ENCODE measurements at places on chromosomes 11 and 22.

GRCh38 chr22:44537467-44537866 lies 39.4 kb upstream of the RTL6 start:
- no peak overlapping the region for H3K4me3 ChIP-seq
- H3K27me3 ChIP-seq = no peaks in the 10 kb centered on the region
- no peak overlapping the region for H3K27ac ChIP-seq
- no peak for DNase-seq
- no peaks in the 10 kb centered on the region for H3K4me1 ChIP-seq
- H3K36me3 ChIP-seq = no peaks in the 10 kb centered on the region

GRCh38 chr11:22317656-22318055 lies 20.5 kb upstream of the SLC17A6 start:
- no peaks in the 10 kb centered on the region for H3K36me3 ChIP-seq
- no peak overlapping the region for H3K4me3 ChIP-seq
- no peak for DNase-seq
- no peaks in the 10 kb centered on the region for H3K4me1 ChIP-seq

- H3K27me3 ChIP-seq = no peaks in the 10 kb centered on the region
- no peaks in the 10 kb centered on the region for H3K4me1 ChIP-seq
- DNase-seq = no peak
- no peaks in the 10 kb centered on the region for H3K36me3 ChIP-seq
- no peak overlapping the region for H3K4me3 ChIP-seq
- H3K27ac ChIP-seq = no peak overlapping the region
Measured at GRCh38 chr11:31019786-31020185, 349.8 kb downstream of the DCDC1 start.

DNA sequence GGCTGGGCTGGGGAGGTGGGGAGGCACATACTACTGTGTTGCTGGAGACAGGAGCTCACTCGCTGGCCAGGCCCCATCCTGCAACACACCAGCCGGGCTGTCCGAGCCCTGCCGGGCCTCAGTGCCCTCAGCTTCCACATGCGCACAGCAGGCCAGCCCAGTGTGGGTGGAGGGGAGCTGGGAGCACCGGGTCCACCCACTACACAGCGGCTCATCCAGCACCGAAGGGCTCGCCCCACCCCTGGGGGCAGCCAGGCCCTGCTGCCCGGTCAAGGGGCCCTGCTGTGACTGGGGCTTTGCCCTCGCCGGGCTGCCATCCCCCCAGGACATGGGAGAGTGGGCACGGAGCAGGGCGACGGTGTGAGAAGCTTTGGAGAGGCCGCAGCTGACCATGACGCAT lies 9.3 kb downstream of the TTLL8 start:
- no peaks in the 10 kb centered on the region for H3K27me3 ChIP-seq
- no peak overlapping the region for H3K27ac ChIP-seq
- no peak overlapping the region for H3K4me3 ChIP-seq
- no peak for DNase-seq

- peaks cover 10% of the 10 kb centered on the region for H3K4me1 ChIP-seq
- no peaks in the 10 kb centered on the region for H3K27me3 ChIP-seq
- no peak within 1 kb of the TSS for H3K27ac ChIP-seq
- H3K36me3 ChIP-seq = no peaks in the 10 kb centered on the region
- DNase-seq = no peak
- peak within 1 kb of the TSS; percentile 30 for H3K4me3 ChIP-seq
Measured at GRCh38 chr11:8593935-8594909, at the start of gene STK33. Gene STK33 (minus strand): TSS chr11:8594228. CDS start chr11:8474905, 119,323 bp downstream.

GRCh38 chr11:76266286-76267100 lies 60.2 kb upstream of the WNT11 start:
- no peaks in the 10 kb centered on the region for H3K36me3 ChIP-seq
- no peak overlapping the region for H3K4me3 ChIP-seq
- no peaks in the 10 kb centered on the region for H3K4me1 ChIP-seq
- no peak overlapping the region for H3K27ac ChIP-seq
- no peaks in the 10 kb centered on the region for H3K27me3 ChIP-seq

DNA sequence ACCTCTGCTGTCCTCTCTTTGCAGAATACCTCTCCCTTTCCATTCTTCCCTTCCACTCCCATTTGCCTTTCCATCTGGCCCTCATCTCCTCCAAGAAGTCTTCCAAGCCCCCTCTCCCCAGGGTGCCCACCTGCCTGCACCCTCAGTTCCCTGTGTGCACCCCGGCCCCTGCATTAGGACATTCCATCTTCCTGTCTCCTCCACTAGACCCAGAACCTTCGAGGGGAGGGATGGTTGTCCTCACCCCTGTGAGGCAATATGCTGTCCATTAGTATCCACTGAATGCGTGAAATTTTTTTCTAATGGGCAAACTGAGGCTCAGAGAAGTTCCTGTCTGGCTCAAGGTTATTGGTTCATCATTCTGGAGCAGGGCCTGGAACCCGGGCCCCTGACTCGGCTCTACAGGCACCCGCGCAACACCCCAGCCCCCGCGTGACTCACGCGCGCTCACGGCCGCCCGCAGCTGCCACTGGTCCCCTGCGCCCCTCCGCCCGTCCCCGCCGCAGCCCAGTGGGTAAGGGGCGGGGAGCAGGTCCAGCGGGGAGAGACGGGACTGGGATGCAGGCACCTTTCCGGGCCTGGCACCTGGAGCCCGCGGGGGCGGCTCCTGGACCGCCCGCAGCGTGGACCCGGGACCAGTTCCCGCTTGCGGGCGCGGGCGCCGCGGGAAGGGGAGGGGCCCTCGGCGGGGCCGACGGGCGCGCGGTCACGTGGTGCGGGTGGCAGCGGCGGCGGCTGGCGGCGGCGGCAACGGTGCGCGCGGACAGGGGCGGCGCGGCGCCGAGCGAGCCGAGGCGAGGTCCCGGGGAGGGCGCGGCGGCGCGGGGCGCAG lies 7.0 kb downstream of the SEPTIN3 start:
- no peak overlapping the region for H3K27ac ChIP-seq
- peak; percentile 44 for DNase-seq
- H3K36me3 ChIP-seq = no peaks in the 10 kb centered on the region
- peaks cover 59% of the 10 kb centered on the region for H3K27me3 ChIP-seq
- H3K4me1 ChIP-seq = no peaks in the 10 kb centered on the region

GRCh38 chr11:83927422-83927821 lies 641.3 kb upstream of the CCDC90B start:
- no peaks in the 10 kb centered on the region for H3K4me1 ChIP-seq
- H3K27ac ChIP-seq = no peak overlapping the region
- DNase-seq = no peak
- no peaks in the 10 kb centered on the region for H3K36me3 ChIP-seq

GRCh38 chr11:119518746-119519730 lies 96.1 kb upstream of the THY1 start:
- peaks cover 29% of the 10 kb centered on the region for H3K27me3 ChIP-seq
- no peak overlapping the region for H3K27ac ChIP-seq
- no peaks in the 10 kb centered on the region for H3K36me3 ChIP-seq
- no peak for DNase-seq
- H3K4me1 ChIP-seq = no peaks in the 10 kb centered on the region

- peaks cover 2% of the 10 kb centered on the region for H3K4me1 ChIP-seq
- peak overlapping the region; percentile 84 for H3K4me3 ChIP-seq
- peak overlapping the region; percentile 82 for H3K27ac ChIP-seq
- H3K36me3 ChIP-seq = no peaks in the 10 kb centered on the region
Measured at GRCh38 chr11:130068546-130068985, 1.1 kb upstream of the APLP2 start.

All from T-cell (primary cell).